CD4-positive, alpha-beta T cell treated with Interleukin-17A for 4 hours (primary cell): ENCODE measurements at places on chromosomes 12 and 14.

DNA sequence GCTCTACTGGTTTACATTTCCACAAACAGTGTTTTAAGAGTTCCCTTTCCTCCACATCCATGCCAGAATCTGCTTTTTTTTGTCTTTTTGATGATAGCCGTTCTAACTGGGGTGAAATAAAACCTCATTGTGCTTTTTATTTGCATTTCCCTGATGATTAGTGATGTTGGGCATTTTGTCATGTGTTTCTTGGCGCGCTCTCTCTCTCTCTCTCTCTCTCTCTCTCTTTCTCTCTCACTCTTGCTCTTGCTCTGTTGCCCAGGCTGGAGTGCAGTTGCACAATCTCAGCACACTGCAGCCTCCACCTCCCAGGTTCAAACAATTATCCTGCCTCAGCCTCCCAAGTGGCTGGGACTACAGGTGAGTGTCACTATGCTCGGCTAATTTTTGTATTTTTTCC is 9.6 kb upstream of the MIS18BP1 start:
- DNase-seq = no peak

GRCh38 chr12:64678835-64679234 is 68.5 kb downstream of the RASSF3 start:
- peak; percentile 58 for DNase-seq

- no peak for DNase-seq
These were observed 34.3 kb upstream of the GAS2L3 start for GRCh38 chr12:100539202-100539601.

DNA sequence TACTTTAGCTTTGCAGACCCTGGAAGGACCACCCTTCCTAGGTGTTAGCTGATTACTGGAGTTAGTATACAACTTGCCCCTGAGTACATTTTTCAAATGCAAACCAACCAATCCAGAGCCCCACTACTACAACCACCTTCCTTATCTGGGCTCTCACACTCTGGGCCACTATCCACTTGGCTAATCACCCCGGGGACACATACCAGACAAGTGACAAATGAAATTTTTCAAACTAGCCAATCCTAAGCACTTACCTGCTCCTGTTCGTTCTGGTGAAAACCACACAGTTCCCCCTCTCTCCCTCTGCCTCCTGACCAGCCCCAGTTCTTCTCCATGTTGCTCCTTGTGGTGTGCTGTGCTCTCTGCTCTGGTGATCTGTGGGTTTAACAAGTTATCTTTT is 140.4 kb downstream of the CNTN1 start:
- DNase-seq = no peak

DNA sequence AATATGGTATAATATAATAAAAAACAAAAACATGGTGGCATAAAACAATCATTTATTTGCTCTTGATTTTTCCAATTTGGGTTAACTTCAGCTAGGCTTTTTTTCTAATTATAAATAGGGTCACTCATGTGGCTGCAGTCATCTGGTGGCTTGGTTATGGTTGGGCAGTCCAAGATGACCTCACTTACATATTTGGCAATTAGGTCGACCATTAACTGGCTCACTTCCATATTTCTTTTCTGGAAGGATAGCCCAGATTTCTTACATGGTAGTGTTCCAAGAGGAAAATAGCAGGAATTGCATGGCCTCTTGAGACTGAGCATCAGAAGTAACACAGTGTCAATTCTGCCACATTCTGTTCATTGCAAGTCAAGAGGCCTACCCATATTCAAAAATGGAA is 153.4 kb downstream of the FUT8 start:
- DNase-seq = no peak

GRCh38 chr14:48723841-48724495 is 862.2 kb downstream of the RPS29 start:
- DNase-seq = no peak

DNA sequence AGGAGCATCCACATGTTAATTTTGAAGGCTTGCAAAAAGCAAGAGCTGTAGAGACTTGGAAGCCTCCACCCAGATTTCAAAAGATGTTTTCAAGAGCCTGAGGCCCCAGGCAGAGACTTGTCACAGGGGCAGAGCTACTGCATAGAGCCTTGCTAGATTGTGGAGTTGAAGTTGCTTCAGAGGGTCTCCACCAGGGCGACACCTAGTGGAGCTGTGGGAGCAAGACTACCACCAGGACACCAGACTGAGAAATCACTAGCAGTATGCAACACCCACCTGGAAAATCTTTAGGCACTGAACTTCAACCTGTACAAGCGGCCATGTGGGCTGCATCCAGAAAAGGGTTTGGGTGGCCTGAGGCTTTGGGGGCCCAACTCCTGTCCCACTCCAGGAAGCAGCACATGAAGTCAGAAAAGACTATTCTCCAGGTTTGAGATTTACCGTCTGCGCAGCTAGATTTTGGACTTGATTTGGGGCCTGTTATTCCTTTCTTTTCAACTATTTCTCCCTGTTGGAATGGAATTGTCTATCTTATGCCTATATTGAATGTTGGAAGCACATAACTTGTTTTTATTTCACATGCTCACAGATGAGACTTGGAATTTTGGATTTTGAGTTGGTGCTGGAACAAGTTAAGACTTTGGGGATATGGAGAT is 508.6 kb downstream of the FLRT2 start:
- peak; percentile 36 for DNase-seq

DNA sequence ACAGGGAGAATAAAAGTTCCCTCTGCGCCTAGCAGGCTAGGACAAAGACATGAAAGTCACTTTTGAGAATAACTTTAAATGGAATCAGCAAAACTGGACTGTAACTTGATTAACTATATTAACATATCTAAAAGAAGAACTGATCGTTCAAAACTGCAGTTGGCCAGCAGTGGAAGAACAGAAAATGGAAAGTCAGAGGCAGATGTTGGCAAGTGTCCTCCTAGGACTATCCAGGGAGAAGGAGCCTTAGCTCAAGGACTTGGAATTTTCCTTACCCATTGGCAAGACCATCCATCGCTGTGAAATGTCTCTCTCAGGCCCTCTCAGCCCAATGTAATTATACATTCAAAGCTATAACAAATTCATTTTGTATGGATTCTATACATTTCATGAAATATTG is 419.7 kb downstream of the ATP23 start:
- DNase-seq = no peak

- no peak for DNase-seq
These were observed 44.2 kb upstream of the FBXO21 start for GRCh38 chr12:117234441-117234840.

GRCh38 chr14:21498540-21499526 is 12.3 kb downstream of the METTL3 start:
- peak; percentile 52 for DNase-seq

- DNase-seq = no peak
These were observed 645.5 kb downstream of the C12orf50 start for GRCh38 chr12:87383680-87384079.

DNA sequence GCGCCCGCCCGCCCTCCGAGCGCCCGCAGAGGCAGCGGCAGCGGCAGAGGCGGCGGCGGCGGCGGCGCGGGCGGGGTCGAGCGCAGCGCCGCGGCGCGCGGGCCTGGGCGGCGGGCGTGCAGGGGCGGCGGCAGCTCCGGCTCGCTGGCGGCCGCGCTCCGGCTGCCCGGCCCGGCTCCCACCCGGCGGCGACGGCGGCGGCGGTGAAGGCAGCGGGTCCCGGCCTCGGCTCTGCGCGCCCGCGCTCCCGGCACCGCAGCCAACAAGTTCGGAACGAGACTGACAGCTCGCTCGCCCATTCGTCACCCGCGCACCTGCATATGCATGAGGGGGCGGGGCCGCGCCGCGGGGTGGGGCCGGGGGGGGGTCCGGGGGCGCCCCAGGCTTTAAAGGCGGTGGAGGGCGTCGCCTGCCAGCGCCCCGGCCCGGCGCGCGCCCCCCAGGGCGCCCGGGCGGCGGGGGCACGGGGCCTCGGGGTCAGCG is at the start of gene JAG2:
TSS of gene JAG2 (minus strand) at position 281 of the 483 bp plus-strand sequence. CDS start 356 bp downstream, outside the sequence.
- DNase-seq = peak; percentile 73

- DNase-seq = no peak
These were observed 90.3 kb downstream of the IGF1 start for GRCh38 chr12:102390068-102390467.

DNA sequence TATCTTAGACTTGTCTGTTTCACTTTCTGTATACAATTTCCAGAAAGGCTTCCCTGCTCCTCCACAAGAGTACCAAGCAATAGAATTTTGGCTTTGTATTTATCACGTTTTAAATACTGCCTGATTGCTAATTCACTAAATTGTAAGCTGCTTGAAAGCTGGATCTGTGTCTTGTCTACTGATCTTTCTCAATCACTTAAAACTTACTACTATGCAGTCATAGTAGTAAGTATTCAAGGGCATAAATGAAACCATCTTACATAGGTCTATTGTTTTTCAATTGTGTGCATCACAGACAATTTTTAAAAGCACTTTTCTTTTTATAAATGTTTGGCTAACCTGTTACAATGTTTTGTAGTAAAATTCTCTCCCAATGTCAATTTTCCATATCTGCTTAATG is 1.2 kb upstream of the GLIPR1L2 start:
- no peak for DNase-seq

DNA sequence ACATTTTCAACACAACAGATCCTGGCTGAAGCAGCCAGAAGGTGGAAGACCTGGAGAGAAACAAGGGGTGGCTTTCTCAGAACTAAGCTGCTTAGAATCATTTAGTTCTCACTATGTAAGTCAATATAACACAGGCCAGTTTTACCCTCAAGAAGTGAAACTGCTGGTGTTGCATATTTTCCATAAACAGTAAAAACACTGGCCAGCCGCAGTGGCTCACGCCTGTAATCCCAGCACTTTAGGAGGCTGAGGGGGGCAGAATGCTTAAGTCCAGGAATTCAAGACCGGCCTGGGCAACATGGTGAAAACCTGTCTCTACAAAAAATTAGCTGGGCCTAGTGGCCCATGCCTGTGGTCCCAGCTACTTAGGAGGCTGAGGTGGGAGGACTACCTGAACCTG is 11.6 kb downstream of the STX2 start:
- no peak for DNase-seq

- no peak for DNase-seq
These were observed 123.9 kb downstream of the BRMS1L start for GRCh38 chr14:35949920-35950513.

GRCh38 chr12:62670986-62671720 is 204.5 kb downstream of the MON2 start:
- DNase-seq = no peak

GRCh38 chr12:106918746-106919145 is 37.0 kb upstream of the TMEM263 start:
- no peak for DNase-seq

GRCh38 chr14:103973354-103973753 is 31.0 kb upstream of the RD3L start:
- no peak for DNase-seq

DNA sequence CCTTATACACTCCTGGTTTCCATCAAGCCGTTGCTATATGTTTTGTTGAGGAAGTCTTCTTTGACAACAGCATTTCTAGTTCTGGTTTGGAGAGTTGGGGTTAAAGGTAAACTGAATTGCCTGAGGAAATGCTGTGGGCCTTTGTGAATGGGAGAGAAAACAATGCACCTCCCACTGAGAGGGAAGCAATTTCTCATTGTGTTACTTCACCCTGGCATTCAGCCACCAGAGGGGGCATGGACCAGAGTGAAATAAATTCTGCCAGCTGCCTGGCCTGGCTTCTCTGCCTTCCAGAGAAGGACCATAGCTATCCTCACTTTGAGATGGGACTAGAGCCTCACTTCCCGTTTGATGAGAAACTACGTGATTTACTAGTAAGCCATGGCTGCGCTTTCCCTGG is 475.3 kb downstream of the EGLN3 start:
- DNase-seq = peak; percentile 28

DNA sequence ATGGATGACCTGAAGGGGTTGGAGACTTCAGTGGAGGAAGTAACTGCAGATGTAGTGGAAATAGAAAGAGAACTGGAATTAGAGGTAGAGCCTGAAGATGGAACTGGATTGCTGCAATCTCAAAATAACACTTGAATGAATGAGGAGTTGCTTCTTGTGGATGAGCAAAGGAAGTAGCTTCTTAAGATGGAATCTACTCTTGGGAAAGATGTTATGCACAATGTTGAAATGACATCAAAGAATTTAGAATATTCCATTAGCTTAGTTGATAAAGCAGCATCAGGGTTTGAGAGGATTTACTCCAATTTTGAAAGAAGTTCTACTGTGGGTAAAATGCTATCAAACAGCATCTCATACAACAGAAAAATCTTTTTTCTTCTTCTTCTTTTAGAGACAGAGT is 186.4 kb upstream of the PRKD1 start:
- DNase-seq = no peak

- no peak for DNase-seq
These were observed 932.6 kb downstream of the GALC start for GRCh38 chr14:87060405-87060804.

DNA sequence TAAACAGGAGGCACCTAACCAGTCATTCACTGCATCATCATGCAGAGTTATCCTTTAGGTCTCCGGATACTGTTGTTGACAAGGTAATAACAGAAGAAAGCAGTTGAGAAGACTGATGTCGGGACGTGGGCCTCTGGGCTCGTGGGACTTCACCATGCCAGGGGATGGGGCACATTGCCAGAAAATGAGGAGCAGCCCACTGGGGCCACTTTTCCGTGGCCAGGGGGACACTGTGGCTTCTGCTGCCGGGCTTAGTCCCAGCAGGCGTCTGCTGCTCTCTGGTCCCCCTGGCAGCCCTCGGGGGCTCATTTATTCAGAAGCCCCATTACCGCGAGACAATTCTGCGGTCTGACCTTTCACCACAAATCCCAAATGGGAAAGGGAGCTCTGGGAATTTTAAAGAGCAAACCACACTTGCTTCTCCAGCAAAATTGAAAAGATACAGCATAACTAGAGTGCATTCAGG is 201.2 kb downstream of the DAD1 start:
- DNase-seq = no peak
